Sciatic nerve (tissue), 2 donors: ENCODE measurements at places on chromosomes 16 and 17.

DNA sequence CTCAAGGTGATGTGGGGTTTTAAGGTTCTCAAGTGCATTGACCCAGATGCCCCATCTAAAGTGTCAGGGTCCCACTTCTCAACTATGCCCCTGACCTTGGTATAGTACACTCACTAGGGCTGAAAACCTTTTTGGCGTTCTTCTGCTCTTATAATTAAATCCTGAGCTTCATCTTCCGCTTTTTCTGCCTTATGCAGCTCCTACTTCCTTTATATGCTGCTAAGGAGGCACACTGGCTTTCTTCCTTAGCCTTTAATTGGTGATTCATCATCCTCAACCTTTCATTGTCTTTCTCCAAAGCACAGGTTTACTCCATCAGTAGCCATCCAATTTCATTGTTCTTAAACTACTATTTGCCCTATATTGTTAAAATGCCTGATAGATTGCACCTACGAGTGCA lies 5.3 kb upstream of the NF1 start:
- DNase-seq: no peak

- no peak for DNase-seq
Measured at GRCh38 chr17:3918372-3919122, 2.3 kb upstream of the P2RX1 start.

- no peak for DNase-seq
Measured at GRCh38 chr16:31182391-31182790, 2.5 kb downstream of the FUS start.

- no peak for DNase-seq
Measured at GRCh38 chr16:5487728-5488127, 390.1 kb upstream of the EEF2KMT start.

- no peak for DNase-seq
Measured at GRCh38 chr17:79176792-79177601, 102.4 kb downstream of the ENGASE start.

GRCh38 chr16:27242398-27242797 lies 26.2 kb downstream of the NSMCE1 start:
- DNase-seq: no peak

GRCh38 chr17:65852911-65853310 lies 291.5 kb upstream of the AXIN2 start:
- no peak for DNase-seq

DNA sequence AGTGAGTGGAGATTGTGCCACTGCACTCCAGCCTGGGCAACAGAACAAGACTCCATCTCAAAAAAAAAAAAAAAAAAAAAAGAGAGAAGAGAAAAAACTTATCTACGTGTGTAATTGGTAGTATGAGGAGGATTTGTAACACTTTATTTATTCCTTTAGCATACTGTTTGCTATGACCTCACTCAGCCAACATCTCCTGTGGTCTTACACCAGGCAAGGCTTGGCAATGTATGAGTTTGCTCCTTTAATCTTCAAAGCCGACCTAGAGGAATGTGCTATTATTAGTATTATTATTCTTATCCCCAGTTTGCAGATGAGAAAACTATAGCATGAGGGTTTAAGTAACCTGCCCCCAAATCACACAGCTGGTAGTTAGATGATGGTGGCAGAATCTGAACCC lies 35.8 kb upstream of the HAPSTR1 start:
- no peak for DNase-seq

- no peak for DNase-seq
Measured at GRCh38 chr16:54931120-54932014, 702 bp downstream of the IRX5 start.

GRCh38 chr17:64244165-64244564 lies 18.9 kb downstream of the TEX2 start:
- no peak for DNase-seq

DNA sequence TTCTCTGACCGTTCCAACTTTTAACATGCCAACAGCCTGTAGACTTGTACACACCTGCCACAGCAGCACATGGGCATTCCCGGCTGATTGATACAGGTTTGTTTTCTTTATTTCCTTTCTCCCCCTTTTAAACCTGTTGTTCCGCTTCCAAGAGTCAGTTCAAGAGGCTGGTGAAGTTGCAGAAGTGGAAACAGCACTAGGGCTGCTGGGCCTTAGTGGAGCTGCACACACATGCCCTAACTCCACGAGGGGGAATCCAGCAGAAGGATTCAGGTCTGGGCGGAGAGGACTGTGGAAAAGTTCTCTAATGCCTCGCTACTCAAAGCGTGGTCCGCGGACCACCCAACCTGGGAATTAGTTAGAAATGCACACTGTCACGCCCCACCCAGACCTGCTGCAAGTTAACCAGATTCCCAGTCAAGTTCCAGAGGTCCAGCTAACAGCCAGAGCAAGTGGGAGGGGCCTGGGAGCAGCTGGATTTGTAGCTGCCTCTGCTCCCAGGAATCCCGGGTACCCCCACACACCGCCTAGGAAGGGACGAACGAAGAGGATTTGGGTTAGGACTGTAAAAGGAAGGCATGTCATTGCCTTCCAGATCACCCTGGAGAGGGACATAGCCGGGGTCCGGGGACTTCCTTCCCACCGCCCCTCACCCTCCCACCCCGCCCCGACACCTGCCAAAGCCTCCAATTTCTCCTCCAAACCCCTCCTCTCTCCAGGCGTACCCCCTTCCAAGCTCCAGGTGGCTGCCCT lies 542 bp downstream of the SLC39A11 start:
- peak; percentile 58 for DNase-seq

DNA sequence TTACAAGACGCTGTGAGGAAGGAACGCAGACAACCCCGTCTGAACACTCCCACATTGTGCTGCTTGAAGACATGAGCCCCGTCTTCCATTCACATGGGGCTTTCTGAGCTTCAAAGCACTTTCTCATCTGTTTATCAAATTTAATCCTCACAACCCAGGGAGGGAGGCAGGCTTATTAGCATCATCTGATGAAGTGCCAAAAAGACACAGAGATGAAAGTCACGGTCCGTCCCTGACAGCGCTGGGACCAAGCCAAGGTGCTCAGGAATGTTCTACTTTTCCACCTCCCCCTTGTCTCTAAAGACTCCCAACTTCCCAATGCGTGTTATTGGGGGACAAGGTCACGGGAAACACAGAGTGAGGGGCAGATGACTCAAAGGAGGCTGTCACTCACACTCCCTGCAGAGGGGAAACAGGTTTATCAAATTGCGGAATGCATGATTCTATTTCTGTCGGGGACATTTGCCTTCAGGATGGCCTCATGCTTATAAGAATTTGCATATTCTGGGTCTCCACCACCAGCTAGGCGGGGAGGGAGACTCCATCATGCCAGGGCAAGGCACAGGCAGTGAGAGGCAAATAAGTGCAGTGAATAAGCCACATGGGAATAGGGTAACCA lies 10.7 kb downstream of the XYLT1 start:
- DNase-seq: no peak
